ENCODE measurements at places on chromosomes 1 and 21. TPM values are rescaled to one million over a fixed set of nuclear protein-coding genes. Genes with fewer than 3 reads are reported as not detected.

Gene LAD1
- 64.2 TPM for total RNA-seq

DNA sequence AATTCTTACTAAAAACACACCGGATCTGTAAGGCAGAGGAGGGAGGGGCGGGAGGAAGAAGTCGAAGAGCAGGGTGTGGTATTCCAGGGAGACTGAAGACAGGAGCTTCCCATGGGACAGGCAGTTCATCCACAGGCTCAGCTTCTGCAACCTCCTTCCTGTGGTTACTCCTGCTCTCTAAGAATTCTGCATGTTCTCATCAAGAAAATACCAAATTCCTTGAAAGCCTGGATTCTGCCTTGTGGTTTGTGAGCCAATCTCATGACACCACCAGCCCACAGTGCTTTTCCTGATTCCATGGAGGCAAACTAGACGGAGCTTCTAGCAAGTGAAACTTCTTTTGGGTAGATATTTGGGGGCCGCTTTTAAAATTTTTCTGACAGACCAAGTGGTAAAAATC is 1.1 kb upstream of the ST6GALNAC3 start:
- peak; percentile 44 for DNase-seq

- DNase-seq: no peak
Measured at GRCh38 chr1:180133193-180133592, 21.5 kb upstream of the QSOX1 start.

Gene STMN1
- 91.6 TPM for total RNA-seq

- peak; percentile 67 for DNase-seq
Measured at GRCh38 chr1:41713557-41714327, 205.0 kb downstream of the HIVEP3 start.

GRCh38 chr1:107976431-107976830 is 11.5 kb upstream of the VAV3 start:
- no peak for DNase-seq

DNA sequence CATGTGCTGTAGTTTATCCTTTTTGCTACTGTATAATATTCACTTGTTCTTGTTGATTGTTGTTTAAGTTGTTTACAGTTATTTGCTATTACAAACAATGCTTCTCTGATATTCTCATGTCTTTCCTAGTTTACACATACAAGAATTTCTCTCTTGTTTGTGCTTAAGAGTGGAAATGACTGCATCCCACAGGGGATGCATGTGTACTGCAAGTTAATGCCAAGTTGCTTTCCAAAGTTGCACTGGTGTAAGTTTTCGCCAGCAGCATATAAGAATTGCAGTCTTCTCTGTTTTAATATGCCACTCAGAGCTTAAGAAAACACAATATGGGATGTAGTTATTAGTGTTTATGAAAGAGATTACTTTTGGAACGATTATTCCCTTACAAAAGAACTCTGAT is 97.7 kb downstream of the NEK7 start:
- no peak for DNase-seq
